ENCODE measurements at places on chromosomes 2 and 18.

DNA sequence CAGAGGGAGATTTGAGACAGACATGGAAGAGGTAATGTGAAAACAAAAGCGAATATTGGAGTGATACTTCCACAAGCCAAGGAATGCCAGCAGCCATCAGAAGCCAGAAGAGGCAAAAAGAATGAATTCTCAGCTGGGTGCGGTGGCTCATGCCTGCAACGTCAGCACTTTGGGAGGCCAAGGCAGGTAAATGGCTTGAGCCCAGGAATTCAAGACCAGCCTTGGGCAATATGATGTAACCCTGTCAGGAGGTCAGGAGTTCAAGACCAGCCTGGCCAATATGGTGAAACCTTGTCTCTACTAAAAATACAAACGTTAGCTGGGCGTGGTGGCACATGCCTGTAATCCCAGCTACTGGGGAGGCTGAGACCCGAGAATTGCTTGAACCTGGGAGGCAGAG lies 54.8 kb downstream of the FAM161A start:
- no peak for DNase-seq

DNA sequence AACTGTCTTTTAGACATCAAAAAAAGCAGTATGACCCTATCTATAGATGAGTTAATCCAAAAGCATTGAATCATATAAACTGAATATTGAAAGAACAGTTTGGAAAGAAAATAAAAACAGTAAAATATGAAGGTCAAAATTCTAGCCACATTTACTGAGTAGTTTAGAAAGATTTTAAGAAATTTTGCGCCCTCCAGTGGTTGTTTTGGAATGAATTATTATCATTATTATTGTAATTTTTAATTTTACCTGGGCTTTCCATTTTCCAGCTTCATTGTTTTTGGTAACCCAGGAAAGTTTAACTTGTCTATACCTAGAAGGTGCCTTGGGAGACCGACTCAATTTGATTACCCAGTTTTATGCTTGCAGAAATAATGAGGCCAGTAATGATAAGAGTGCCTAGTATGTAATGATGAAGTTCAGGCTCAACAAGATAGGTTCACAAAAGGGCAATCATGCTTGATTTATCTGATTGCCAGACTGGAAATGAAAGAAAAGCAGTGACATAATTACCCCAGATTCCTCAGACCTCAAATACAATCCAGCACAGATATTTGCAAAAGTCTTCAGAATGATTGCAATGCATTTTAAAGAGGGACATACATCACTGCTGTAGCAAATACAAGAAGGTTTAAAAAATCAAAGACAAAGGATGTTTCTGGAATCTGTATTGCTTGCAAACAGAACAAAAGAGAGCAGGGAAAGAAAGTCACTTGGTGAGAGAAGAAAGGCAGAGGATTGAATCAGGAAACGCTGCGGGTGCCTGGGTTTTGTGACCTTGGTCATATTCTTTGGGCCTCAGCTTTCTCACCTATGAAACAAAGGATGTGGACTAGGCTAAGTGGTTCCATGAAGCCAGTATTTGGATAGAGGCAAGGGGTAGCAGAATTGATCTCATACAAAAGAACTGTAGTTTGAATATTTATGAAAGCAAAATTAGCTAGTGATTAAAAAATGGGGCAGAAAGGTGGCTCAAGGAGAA lies 153.8 kb downstream of the MAP2 start:
- peak; percentile 10 for DNase-seq

GRCh38 chr18:8871489-8871888 lies 166.1 kb downstream of the MTCL1 start:
- no peak for DNase-seq

GRCh38 chr2:169509298-169509885 lies at the start of gene KLHL41:
Gene KLHL41, plus strand, starts transcription at chr2:169509702. Its CDS starts 77 bp downstream, at chr2:169509779.
- DNase-seq = peak; percentile 7

GRCh38 chr2:202609381-202610145 lies 25.2 kb upstream of the FAM117B start:
- no peak for DNase-seq
